ENCODE measurements at places on chromosomes 2 and 18.

DNA sequence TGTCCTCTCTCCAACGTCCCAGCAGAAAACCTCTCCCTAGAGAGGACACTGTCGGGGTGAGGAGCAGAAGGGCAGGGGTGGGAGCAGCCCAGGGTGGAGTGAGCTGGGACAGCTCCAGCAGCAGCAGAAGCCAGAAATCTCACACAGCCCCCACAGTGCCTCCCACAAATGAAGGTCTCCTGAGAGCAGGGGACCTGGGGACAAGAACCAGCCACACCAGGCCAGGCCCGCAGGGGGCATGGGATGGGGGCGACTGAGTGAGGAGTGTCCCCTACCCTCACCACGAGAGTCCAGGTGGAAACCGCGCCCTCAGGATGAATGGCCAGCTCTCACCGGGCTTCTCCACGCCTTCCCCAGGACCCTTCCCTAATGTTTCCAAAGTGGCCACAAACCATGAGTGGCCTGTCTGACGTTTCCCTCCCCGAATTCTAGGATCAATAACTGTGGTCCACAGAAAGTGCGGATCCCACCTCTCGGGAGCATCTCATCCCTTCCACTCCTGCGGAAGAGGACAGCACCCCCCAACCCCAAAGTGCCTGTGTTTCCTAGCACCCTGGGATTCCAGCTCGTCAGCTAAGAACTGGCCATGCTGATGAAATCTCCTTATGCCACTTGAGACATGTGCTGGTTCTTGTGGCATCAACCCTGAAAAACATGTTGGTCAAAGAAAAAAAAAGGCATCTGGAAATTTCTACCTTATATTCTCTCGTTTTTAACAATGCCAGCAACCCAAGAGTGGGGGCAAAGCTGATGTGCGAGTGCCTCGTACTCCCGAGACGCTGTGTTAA, 121.1 kb downstream of the HDAC4 start:
- no peak for DNase-seq

GRCh38 chr2:205017381-205017780, 472.1 kb downstream of the PARD3B start:
- DNase-seq: no peak

- DNase-seq: no peak
Measured at GRCh38 chr2:62662554-62662953, 43.0 kb upstream of the EHBP1 start.

- DNase-seq: no peak
Measured at GRCh38 chr2:15816226-15816625, 124.1 kb upstream of the MYCN start.

DNA sequence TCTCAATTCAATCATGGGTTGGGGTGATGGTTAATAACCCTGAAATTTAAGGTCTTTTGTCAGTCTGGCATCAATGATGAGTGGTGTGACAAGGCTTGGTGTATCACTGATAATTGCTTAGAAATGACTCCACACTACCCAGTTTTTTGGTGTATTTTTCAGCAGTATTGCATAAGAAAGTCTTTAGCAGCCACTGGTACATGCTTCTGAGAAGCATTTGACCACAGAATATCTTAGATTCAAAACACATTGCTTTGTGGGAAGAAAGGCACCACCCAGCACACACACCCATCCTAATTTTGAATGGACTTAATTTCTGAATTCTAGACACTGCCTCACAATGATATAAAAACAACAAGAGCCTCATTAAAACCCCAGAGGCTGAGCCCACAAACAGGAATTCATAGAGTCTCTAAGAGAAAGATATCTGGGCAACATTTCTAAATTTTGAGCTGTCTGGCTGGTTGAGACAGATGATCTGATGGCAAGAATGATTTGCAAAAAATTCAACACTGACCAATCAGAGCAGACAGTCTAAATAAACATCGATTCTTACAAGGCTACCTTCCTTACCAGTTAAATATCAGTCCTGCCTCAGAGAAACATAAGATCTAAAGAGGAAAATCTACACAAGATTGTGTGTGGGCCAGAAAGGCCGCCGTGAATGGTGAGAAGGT, 114.7 kb upstream of the CYP1B1 start:
- no peak for DNase-seq

GRCh38 chr2:217538719-217539118, 464.1 kb downstream of the TNS1 start:
- DNase-seq: no peak

- DNase-seq: no peak
Measured at GRCh38 chr2:3476985-3477327, 42.4 kb downstream of the ADI1 start.

DNA sequence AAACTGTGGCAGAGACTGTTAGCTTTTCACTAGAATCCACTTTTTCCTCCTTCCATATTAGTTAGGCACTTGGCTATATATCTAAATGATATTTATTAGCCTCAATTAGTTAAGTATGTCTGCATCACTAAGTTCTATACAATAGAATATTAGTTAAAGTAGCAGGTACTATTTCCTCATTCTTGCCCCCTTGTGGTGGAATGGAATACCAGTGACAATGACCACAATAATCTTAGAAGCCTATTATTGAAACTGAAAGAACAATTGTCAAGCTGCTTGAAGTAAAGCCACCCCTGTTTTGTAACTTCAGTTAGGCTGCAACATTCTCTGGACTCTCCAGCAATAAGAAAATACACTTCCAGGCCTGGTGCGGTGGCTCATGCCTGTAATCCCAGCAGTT, 476.3 kb upstream of the VWC2L start:
- no peak for DNase-seq

DNA sequence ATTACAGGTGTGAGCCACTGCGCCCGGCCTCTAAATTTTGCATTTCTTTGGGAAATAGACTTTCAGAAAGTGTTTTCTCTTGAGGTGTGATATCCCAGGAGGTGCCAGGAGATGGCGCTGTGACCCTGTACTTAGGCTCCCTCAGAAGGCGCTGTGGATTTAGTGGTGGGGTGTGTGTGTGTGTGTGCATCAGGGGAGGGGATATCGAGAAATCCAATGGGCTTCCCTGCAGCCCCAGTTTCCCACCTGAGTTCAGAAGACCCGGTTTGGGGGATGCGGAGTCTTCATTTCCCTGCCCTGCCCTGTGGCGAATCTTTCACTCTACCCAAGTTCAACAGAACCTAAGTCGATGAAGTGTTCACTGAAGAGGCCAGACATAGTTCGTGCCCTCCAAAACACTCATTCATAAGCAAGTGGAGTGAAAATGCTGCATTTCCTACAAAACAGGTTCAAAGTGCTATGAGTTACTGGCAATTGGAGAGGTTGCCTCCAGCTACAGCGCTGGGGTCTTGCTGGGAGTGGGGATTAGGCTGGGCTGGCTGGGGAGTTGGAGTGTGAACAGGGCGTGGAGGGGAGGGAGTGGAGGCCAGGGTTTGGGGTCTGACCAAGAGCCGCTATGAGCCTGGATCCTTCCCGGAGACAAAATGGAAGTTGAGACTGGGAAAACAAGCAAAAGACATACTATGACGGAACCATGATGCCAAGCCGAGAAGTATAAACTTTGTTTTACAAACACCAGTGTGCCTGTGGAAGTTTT, 6.5 kb upstream of the WNT6 start:
- DNase-seq: no peak

DNA sequence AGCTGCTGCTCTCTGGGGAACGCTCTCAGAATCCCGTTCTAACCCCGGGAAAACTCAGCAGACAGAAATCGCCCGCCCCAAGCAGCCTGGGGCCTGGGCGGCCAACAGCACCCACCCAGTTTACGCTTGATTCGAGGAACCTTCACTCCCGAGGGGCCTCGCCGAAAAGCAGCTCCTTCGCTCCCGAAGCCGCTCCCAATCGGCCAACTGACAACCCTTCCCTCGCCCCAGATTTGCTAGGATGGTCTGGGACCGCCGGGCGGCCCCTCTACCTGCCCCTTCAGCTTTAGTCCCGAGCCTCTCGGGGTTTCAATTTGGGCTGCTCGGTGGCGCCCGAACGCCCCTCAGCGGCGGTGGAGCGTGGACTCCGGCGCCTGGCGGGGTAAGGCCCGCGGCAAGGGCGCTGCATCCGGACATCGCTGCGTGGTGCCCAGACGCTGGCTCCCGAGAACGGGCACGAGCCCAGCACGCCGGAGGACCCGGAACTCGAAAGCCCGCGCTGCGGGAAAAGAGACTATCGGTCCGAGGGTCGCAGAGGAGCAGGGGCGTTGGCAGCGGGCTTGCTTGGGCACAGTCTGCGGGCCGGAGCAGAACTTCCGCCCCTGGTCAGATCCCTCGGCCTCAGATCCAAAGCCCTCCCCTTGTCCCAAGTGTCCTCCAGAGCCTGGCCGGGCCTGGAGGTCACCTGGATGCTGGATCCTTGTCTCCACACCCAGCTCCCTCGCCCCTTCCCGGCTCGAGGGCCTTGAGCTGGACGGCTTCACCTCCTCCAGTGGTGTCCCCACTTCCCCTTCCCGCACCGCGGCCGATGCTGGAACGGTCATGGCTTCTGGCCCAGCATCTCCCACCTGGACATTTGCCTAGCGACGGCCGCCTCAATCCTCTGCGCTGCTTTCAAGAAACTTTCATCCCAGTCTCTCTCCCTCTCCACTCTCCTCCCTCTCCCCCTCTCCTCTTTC, 3.0 kb upstream of the OTX1 start:
- no peak for DNase-seq

DNA sequence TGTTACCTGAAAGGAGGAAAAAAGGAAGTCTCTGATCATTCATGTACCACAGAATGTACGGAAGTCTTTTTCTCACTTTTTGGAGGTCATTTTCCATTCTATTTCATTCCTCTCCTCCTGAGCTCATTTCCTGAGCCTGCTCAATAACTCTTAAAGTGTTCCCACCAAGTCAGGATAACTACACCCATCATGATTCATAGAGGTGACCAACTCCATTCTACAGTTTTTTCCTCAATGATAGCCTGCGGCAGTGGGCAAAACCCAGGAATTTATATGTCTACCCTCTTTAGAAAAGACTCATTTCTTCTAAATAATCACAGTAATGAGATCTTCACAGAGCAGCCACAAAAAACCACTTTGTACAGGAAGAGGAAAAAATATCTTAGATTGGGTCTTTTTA, 372.5 kb downstream of the RBM43 start:
- DNase-seq: no peak

DNA sequence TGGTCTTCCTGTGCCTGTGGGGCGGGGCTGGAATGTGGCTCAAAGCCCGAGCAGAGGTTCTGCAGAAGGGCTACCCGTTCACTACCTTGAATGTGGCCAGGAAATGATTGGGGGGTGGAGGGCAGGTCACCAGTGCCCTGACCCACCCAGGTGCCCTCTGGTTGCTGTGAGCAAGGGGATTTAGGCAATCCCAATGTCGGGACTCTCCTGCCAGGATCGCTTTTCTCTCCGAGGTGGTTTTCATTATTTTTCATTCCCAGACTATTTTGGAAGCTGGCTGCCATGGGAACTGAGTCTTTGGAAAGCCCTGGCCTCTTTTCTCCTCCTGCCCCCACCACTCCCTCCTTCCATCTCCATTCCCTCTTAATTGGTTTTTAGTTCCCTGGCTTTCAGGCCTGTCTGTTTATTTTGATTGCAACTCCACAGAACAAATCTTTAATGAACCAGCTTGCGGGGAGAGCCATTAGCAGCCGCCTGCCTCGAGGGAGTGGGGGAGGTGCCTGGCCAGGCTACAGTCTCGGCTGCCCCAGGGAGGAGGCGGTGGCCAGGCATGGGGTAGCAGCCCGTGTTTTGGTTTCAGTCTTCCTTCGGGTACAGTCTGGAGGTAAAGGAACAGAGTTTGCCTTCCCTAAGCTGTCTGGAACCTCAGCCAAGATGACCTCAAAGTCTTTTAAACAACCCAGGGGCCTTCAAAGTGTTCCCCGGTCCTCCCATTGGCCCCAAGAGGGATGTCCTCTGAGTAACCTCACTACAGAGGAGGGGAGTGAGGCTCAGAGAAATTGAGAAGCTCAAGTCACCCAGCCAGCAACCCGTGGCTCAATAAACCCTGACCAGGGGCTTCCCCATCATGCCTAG, 114.4 kb upstream of the HAAO start:
- peak; percentile 36 for DNase-seq

GRCh38 chr2:98463551-98463971, 18.9 kb downstream of the INPP4A start:
- no peak for DNase-seq
